ENCODE measurements at places on chromosomes 2 and 18.

DNA sequence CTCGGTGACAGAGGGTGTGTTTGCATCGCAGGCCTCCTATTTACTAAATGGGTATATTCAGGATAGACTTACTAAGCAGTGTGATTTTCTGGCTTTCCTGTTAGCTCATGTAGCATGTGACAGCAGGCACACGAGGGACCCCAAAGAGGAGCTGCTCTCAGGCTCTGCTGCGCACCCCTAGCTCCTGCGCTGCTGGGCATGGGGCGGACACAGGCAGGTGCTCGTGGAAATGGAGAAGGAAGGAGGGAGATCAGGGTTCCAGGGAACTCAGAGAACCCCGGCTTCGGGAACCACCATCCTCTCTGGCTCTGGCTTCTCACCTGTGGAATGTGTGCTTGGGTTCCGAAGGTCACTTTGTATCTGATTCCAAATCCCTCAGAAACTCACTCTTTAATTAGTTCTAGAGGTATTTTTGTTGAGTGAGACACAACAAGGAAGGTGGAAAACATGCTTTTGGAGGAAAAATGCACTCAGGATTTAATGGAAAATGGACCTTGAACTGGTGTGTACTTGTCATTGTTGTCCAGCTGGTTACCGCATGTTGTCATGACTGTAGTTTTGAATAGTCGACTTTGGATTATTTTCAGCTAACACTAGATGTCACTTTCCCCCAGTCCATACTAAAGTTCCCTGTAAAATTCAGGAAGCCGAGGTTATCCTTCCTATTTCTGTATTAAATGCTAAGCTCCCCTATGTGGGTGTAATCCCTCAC, 3.5 kb downstream of the SNTG2 start:
- DNase-seq = no peak

- peak; percentile 50 for DNase-seq
Measured at GRCh38 chr2:20429528-20429927, 17.3 kb upstream of the RHOB start.

DNA sequence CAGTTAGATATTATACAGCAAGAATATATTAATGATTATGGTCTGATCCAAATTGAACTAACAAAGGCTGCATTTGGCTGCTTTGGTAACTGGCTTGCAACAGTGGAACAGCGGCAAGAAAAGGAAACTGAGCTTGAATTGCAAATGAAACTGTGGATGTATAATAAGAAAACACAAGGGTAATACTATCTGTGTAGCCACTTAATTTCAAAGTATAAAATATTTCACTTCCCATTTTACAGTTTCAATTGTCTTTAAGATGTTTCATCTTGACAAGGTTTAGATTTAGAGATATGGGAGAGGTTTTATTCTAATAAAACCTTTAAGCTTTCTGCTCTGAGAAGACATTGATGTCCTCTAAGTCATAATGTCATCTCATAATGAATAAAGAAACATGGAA, 23.8 kb downstream of the WDR75 start:
- DNase-seq = no peak

- no peak for DNase-seq
Measured at GRCh38 chr18:62001396-62001795, 108.6 kb upstream of the RNF152 start.

DNA sequence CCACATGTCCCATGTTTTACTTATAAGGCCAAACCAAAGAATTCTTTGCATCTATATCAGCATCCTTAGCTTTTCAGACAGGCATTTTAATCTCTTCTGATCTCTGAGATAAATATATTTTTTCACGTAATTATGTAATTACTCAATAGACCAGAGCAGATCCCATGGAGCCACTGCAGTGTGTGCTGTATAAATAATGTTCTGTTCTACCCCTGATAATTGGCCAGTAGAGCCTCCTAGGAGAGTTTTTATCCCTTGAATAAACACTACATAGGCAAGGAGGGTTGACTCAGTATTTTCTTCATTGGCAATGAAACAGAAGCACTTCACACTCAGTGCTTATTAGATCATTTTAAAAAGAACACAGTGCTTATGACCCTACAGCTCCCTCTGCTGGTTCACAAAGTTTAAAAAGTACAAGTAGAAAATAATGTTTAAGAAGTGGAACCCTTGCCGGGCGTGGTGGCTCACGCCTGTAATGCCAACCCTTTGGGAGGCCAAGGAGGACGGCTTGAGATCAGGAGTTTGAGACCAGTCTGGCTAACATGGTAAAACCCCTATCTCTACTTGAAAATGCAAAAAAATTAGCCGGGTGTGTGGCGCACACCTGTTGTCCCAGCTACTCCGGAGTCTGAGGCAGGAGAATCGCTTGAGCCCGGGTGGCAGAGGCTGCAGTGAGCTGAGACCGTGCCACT, 91.9 kb downstream of the PPP1R1C start:
- no peak for DNase-seq

DNA sequence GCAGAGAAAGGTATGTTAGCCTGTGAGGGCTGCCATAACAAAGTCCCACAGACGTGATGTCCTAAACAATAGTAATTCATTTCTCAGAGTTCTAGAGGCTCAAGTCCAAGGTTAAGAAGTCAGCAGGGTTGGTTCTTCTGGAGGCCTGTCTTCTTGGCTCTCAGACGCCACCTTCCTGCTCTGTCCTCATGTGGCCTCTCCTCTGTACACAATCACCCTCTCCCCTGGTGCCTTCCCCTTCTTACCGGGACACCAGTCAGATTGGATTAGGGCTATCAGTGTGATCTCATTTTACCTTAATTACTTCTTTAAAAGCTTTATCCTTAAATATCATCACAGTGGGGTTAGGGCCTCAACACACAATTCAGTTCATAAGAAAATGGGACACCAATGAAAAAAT, 860.5 kb downstream of the RNF144A start:
- no peak for DNase-seq

- DNase-seq = no peak
Measured at GRCh38 chr18:3790703-3791102, 340.7 kb downstream of the TGIF1 start.

GRCh38 chr2:68715353-68716041, 19.1 kb upstream of the ARHGAP25 start:
- no peak for DNase-seq

DNA sequence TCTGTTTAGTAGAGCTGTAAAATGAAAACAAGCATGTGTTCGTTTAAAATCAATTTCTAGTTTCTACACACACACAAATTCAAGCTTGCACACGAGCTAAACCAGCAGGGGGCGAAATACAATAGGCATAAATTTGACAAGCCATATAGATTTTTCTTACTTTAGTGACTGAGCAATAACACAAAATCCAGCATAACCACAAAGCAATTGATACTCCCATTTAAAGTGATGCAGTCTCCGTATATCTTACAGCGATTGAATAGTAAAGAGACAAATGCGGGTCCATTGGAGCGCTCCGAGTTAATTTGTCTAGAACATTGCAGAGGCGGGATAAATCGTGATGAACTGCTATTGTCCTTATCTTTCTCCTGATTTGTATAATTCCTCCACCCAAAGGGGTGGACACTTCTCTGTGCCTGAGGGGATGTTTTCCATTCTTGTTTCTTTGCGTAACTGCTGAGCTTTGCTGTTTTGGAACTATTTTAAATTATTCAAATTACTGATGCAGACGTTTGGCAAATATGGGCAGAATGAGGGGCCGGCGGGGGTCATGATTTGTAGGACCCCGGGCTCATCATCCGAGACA, 1.2 kb upstream of the AFTPH start:
- peak; percentile 76 for DNase-seq

- no peak for DNase-seq
Measured at GRCh38 chr18:45627204-45627526, 11.9 kb downstream of the SLC14A2 start.

DNA sequence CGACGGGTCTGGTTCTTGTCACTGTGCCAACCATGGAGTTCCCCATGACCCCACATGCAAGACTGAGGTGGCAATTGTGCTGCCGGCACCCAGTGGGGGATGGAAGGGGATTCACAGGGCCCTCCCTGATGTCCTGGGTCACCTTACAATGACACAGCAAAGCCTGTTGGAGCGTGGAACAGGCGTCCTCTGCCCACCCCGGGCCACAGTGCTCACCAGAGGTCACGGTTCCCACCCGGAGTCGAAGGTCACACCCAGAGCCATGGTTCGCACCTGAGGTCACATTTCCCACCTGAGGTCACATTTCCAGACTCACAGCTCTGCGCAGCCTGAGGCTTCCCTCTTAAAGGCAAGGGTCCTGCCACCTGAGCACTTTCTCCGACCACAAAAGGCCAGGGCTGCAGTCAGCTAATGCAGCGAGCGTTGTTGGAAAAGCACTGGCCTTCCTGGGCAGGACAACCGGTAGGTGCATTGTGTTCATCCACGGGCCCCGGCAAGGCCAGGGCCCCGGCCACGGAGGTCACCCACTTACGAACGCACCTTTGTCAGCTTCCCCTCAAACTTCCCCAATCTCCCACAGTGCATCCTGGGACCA, 24.0 kb downstream of the KIF1A start:
- DNase-seq = peak; percentile 66

DNA sequence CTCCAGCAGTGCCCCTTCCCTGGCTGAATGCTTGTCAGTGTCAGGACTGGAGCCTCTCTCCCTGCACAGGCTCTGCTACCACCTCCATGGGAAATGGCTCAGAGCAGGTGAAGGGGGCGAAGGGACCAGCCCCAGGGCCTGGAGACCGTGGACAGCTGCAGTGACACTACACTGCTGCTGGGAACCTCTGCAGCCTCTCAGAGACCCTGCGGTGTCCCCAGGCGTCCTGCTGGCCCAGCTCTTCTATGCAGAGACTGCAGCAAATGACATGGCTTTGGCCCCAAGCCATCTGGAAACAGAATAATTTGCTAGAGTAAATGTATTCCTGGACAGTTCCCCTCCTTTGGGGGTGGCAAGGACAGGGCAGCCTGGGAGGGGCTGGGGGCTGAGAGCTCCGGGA, 53.2 kb downstream of the CIB4 start:
- peak; percentile 8 for DNase-seq

DNA sequence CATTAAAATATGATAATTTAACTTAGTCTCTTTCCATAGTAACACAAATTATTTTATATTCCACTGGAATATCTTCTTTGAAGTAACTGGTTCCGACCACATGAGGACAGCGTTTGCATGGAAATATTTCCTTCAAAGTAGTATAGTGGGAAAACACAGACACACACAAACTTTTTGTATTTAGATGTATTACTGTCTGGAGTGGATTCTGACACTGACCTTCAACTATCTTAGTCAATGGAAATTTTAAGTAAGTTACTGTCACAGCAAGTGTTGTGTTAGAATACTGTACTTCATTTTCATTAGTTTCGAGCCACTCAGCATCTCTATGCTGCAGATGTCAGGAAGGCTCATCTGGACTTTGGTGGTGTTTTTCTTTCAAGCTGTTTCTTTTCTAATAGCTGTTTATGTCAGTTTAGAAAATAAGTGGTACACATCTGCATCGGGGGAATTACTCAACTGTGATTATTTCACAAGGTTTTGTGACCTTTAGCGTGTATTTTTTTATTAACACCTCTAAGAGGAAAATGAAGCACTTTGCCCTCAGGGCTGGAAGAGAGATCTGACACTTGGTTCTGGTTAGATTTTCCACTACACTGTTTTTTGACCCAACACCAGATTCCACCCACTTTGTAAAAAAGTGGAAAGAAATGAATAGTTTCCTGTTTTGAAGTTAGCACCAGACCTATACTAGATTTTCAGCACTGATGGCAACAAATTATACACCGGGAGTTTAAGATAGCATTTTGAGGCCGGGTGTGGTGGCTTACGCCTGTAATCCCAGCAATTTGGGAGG, 18.9 kb upstream of the THOC1 start:
- no peak for DNase-seq

DNA sequence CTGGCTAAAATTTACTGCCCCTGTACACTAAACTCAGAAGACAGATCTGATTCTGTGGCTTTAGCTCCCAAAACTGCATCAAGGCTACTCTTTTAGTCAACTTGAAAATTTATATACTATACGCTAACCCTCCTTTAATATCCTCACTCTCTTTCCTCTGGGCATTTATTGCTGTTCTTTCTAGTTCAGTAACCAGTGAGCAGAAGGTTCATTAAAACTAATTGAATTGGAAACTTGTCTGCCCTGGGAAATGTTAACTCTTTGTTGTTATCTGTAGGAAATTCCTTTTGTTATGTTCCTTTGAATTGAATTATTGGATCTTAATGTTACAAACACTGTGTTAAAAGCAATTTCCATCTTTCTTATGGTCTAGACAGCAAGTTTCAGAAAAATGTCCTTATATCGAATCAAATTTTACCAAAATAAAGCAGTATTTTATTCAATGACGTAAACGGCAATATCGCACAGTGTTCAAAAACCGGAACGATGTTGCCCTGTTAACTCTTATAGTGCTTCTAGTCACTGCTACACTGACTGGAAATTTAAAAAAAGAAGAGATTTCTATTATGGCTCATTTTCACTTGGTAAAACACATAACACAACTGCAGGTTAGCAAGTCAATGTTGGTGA, 168.3 kb downstream of the NR4A2 start:
- no peak for DNase-seq

DNA sequence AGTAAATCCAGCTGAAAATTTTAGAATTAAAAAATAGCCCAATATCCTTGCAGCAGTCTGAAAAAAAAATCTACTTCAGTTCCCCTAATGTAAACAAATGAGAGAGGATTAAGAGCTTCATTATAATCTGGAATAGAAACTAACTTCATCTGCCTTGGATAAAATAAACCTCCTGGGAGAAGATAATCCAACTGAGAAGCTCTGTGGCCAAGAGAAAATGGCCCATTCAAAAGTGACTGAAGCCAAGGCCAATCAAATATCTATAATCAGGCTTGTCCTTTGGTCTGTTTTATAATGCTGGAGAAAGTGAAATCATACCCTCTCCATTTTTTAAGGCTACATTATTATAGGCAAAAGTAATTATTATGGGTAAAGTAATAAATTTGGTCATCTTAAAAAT, 110.0 kb downstream of the NEB start:
- no peak for DNase-seq

GRCh38 chr2:31660165-31660564, 79.4 kb upstream of the SRD5A2 start:
- DNase-seq = no peak

- no peak for DNase-seq
Measured at GRCh38 chr18:12033643-12034025, 52.3 kb downstream of the IMPA2 start.
